ENCODE measurements at places on chromosomes 2 and 18. TPM values are rescaled to one million over a fixed set of nuclear protein-coding genes. Genes with fewer than 3 reads are reported as not detected.

SNTG2 gene
- polyA plus RNA-seq = 0.43 TPM

RAB6C gene
- not detected for polyA plus RNA-seq

ANKRD53 gene
- 0.36 TPM for polyA plus RNA-seq

ABHD1 gene
- 0.07 TPM for polyA plus RNA-seq

DNA sequence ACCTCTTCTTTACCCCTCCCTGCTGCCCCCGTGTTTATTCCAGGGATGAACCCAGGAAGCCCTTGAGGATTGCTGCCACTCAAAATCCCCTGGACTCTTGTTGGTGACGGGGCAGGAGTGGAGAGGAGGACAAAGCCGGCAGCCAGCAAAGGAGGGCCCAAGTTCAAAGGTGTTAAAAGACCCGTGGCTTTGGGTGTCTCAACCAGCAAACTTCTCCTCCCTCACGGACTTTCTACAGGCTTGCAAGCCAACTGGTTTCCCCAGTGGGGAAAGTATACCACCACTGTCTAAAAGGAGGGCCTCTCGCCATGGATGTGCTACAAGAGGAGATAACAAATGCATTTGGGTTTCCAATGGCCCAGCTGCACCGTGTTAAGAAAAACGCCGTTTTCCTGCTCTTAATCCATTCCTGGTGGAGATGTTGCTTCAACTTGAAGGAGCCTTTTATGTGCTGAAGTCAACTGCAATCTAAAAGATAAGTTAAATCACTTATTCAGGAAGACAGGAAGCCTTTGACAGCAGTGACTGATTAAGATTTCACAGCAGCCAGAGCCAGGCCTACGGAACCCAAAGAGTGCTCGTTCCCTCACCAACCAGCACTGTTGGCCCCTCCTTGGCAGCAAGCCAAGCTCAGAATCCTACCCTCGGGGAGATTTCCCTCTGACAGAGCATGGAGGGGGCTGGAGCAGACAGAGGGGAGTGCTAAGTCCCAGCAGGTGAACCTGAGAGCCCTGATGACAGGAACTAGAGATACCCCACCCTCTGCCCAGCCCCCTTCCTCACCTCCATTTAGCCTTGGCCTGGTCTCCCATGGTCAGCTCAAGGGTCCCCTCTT lies 57.8 kb downstream of the ZBTB7C start:
- DNase-seq = no peak

- DNase-seq = peak; percentile 63
These were observed 343.3 kb downstream of the CYP26B1 start for GRCh38 chr2:71804281-71804751.

DNA sequence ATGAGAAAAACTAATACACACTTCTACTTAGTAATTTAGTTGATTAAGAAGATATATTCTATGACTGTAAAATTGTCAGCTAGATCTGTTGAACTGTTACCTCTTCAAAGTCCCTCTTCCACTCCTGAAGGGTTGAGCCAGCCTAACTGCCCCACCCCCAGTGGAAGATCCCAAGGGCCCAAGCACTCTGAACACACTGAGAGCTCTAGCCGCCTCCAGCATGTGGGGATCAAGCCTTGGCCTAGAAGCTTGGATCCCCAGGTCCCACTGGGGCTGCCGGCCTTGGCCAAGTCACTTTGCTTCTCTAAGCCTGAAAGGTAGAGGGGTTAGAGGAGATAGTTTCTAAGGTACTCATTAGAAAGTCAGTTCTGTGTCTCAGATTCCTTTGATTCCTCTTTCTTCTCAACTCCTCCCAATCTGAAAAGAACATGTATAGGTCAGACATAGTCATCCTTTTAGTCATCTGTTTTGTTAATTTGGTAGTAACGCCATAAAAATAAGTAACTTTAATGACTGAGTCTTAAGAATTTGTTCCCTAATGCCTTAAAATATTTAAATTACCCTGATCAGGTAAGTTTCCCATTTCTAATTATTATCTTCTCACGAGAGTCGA lies 5.6 kb downstream of the CPSF3 start:
- DNase-seq = no peak

DNA sequence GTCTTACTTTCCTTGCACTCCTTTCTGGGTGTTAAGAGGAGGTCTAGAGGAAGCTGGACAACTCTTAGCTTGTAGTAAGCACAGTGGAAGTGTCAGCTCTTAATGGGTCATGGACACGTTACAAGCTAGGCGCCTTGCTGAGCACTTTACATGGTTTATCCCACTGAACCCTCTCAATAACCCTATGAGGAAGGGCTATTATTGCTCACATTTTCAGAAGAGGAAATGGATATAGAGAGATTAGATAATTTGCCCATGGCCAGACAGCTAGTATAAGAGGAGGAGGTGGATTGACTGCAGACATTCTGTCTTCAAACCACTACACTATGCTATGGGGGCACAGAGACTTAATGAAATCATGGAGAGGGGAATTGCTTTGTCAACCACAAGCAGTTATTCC lies 8.3 kb upstream of the IL1RN start:
- no peak for DNase-seq

DNA sequence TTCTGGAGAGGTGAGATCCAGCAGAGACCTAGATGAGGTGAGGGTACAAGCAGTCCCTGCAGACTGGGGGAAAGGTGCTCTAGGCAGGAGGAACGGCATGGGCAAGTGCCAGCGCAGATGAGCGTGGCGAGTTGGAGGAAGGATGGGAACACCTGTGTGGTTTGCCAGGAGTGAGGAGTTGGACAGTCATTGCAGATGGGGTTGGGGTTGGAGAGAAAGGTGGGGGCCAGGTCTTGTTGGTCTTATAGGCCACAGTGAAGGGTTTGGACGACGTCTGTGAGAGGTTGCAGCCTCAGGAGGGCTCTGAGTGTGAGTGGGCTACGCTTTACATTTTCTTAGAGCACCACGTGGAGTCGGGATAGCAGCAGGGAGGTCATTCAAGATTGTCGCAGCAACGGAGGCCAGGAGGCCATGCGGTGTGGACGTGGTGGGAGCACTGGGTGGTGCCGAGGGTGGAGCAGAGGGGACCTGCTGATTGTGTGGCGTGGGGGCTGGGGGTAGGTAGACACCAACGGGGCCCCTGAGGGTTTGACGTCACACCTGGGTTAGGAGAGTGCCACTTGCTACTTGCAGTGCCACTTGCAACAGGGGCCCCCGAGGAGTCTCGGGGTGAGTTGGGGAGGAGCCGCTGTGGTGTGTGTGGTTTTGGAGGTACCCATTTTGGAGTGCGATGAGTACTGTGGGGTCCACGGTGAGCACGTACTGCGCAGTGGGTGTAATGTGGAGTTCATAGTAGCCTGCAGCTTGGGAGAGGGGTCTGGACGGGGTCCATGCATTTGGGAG lies 66.2 kb downstream of the LPIN1 start:
- no peak for DNase-seq

DNA sequence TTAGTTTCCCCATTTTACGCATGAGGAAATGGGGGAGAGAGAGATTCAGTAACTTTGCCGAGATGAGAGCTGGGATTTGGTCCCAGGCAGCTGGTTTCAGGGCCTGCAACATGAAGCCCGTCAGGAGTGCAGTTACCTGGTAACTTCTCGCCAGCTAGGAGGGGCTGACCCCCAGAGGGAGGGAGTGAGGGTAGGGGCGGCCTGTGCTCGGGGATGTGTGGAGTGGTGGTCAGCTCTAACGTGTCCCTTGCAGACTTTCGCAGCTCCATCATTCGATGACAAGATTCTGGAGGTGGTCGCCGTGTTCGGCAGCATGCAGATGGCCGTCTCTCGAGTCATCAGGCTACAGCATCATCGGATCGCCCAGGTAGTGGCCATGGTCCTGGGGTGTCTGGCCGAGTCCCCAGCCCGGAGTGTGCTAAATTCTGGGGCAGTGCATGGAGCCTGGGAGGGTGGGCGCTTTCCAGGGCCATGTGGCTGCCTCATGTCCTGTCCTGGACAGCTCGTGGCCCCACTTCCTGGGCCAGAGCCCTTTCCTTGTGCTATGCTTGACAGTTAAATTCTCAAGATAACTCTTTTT lies 103.8 kb downstream of the DGKD start:
- DNase-seq = no peak

- DNase-seq = no peak
These were observed 310.2 kb upstream of the HNMT start for GRCh38 chr2:137654046-137654445.

DNA sequence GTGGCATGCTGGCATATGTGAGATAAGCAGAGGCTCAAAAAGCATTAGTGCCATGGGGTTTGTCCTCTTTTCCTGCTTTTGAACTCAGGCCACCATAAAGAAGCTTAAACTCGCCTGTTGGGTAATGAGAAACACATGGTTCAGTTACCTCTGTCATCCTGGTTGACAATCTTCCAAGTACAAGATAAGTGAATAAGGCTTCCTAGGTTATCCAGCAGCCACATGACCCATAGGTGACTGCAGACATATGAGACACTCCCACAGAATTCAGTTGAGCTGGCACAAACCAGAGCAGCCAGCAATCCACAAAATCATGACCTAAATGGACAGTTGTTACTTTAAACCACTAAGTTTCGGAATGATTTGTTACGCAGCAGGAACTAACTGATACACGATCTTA lies 97.3 kb downstream of the TACR1 start:
- DNase-seq = no peak

- DNase-seq = no peak
These were observed 996 bp downstream of the PTCD3 start for GRCh38 chr2:86107031-86107430.

GRCh38 chr18:57437766-57438671 lies 2.8 kb downstream of the ONECUT2 start:
- no peak for DNase-seq

GRCh38 chr2:86649119-86649947 lies 25.7 kb upstream of the RNF103 start:
- DNase-seq = no peak

DNA sequence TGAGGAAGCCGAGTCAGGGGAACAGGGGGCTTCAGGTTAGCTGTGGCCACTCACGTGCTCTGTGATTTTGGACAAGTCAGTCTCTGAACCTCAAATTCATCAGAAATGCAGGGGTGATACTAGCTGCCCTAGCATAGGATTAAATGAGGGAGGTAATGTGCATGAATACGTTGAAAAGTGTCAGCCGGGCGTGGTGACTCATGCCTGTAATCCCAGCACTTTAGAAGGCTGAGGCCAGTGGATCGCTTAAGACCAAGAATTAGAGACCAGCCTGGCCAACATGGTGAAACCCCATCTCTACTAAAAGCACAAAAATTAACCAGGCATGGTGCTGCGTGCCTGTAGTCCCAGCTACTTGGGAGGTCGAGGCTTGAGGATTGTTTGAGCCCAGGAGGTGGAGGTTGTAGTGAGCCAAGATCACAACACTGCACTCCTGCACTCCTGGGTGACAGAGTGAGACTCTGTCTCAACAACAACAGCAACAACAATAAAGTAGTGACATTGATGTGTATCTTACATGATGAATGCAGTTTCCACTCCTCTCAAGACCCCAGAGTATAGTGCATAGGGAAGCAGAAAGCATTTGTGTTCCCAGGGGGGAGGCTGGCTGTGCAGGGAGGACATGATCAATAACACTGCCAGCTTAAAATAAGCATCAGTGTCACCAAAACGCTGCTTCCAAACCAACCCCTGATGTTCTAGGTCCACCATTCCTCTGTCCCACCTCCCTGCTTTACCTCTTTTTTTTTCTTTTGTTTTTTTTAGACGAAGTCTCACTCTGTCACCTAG lies 68.8 kb downstream of the HNRNPLL start:
- no peak for DNase-seq

DNA sequence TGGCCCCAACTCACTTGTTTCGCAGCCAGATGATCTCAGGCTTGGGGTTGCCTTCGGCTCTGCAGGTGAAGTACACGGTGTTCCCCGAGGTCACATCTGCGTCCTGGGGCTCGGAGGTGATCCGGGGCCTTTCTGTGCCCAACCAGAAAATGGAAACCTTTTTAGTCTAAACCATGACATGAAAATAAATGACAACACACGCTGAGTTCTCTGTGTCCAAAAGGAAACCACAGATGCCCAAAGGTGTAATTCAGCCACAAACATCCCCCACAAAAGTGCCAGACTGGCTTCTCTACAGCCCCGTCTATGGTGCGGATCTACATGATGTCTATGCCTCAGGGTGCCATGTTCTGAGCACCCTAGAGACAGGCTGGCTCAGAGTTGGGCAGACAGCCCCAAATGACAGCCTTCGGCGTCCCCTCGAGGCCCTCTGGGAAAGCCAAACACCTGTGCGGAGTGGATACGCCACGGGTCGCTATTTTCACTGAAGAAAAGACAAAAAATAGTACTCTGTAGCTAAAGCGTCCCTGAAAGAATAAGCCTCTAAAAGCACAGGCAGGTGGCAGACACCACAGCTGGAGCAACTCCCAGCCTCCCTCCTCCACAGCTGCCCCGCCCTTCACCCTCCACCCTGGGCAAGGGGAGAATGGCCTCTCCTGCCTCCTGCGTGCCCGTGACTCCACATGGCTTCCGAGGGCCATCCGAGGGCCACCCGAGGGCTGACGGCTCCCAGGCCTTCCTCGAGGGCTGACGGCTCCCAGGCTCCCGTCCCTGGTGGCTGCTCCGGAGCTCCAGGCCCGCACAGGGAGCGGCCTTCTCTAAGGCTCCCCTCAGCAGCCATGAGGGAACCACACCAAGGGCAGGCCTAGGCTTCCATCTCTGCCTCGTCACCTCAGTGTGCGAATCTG lies 67.1 kb downstream of the PXDN start:
- no peak for DNase-seq

All from BJ (cell line).